ENCODE measurements at places on chromosomes 6 and 20.

DNA sequence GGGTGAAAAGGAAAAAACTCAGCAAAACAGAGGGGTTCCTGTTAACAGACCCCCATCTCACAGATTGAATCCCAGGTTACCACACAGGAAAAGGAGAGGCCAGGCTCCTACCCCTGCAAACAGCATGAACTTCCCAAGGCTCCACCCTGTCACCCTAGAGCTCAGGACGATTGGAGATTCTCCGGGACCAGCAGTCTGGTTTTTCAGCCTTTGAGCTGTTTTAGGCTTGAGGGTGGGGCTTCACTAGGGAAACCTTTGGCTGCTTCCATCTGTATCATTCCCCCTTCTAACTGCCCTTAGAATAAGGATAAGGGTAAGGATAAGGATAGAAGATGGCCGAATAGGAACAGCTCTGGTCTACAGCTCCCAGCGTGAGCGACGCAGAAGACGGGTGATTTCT, 16.0 kb downstream of the C6orf58 start:
- no peak for DNase-seq

DNA sequence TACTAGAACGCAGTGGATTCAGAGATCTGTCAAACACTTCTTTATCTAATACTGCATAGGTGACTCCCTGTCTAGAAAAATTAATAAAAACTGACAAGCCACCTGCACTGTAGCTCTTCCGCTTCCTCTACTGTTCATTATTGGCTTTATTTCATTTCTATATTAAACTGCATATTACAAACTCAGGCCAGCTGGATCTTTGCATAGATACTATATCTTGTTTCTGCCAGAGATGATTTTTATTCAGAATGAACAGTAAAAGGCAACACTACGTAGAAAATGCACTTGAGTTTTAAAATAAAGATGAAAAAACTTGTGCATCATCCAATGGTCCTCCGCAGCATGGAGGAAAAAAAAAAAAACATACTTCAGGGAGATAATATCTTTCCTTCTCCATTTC, 508.3 kb downstream of the PRKN start:
- DNase-seq = no peak

DNA sequence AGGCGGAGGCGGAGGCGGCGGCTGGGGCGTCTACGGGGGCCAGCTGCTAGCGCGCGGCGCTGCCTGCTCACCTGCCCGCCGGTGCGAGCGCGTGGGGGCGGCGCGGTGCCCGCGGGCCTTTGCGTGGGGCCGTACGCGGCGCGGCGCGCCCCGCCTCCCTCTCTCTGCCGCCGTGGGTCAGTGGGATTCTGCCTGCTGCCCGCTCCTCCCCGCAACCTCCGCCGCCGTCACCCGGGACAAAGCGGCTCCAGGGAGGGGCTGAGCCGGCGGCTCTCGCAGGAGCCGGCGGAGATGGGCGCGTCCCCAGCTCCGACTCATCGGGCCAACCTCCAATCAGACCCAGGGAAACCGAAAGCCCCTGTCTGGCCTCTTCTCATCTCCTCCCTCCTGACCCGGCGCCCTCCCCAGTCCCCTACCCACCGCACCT, at the start of gene RCAN2:
RCAN2 (minus strand) TSS at position 249 of the 427 bp plus-strand sequence.
- DNase-seq = no peak

- no peak for DNase-seq
These were observed 46.5 kb downstream of the STK4 start for GRCh38 chr20:45012682-45013302.

DNA sequence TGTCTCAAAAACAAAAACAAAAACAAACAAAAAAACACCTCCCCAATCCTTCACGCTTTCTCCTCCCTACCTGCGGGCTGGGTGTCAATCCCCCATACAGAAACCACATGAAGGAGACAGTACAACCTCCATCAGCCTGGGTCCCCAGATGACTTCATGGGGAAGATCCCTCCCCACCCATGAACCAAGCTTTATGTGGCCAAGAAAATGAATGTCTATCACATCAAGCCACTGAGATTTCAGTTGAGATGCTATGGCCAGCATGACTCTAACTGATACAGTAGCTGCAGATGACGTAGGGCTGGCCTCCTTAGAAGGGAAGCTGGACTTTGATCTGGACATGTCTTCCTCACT, 21.2 kb upstream of the BNIP5 start:
- no peak for DNase-seq

- no peak for DNase-seq
These were observed 31.3 kb downstream of the SLC22A3 start for GRCh38 chr6:160379466-160379865.

- no peak for DNase-seq
These were observed 381.5 kb downstream of the TFAP2A start for GRCh38 chr6:10033223-10033829.

GRCh38 chr6:132484680-132485018, 28.3 kb downstream of the STX7 start:
- DNase-seq = no peak

DNA sequence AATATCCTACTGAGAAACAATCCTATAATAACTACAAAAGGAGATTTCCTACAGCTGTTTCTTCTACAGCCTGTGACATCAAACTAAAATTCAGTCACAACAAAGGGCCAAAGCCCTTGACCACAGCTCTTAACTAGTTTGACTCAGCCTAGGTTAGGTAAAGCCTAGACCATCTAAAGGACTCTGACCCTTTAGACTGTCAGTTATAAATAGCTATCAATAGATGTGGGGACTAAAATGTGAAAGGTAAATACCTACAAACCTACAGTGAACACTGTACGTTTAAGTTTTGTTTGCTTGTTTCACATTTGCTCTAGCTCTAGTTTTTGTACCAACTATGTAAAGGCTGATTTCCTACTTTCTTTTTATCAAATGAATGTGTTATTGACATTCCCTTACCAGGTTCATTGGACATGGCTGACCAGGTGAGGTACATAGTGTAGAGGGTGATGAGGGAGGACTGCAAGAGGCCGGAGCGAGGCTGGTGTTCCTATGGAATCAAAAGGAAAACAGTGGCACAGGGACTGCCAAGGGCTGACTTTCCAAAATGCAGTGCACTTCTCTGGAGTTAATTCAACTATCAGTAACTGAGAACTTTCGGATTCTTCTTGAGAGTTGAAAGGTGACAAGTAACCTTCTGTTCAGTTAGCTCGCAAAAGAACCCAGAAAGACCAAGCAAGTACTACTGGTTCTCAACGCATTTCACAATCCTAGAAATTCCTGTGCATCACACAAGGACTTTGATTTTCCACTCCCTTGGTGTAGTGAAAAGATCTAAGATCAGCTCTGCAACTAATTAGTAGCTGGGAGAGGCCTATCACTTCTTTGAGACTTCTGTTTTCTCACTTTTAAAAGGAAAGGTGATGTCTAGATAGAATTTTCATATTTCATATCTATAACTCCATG, 17.2 kb downstream of the SERINC3 start:
- DNase-seq = no peak

- no peak for DNase-seq
These were observed 100.0 kb upstream of the RIPOR2 start for GRCh38 chr6:25035512-25036435.

- DNase-seq = no peak
These were observed 9.9 kb upstream of the ZNF311 start for GRCh38 chr6:29014729-29015608.

DNA sequence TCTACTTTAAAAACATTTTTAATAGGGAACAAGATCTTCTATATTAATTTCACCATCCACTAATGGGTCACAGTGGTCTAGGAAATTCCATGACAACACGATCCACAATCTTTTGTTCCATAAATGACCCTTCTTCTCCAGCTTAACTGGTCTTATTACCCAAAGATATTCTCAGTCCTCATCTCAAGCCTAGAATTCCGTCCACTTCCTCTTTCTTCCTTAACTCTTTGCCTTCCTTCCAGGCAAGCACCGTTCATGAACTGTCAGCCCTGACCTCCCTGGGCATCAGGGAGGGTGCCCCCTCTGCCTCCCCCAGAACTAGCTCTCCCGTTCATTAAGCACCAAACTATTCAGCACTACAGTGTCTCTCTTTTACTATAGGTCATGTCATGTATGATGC, 8.0 kb downstream of the SAYSD1 start:
- DNase-seq = no peak

- DNase-seq = no peak
These were observed 107.8 kb downstream of the SMLR1 start for GRCh38 chr6:130934848-130935585.

DNA sequence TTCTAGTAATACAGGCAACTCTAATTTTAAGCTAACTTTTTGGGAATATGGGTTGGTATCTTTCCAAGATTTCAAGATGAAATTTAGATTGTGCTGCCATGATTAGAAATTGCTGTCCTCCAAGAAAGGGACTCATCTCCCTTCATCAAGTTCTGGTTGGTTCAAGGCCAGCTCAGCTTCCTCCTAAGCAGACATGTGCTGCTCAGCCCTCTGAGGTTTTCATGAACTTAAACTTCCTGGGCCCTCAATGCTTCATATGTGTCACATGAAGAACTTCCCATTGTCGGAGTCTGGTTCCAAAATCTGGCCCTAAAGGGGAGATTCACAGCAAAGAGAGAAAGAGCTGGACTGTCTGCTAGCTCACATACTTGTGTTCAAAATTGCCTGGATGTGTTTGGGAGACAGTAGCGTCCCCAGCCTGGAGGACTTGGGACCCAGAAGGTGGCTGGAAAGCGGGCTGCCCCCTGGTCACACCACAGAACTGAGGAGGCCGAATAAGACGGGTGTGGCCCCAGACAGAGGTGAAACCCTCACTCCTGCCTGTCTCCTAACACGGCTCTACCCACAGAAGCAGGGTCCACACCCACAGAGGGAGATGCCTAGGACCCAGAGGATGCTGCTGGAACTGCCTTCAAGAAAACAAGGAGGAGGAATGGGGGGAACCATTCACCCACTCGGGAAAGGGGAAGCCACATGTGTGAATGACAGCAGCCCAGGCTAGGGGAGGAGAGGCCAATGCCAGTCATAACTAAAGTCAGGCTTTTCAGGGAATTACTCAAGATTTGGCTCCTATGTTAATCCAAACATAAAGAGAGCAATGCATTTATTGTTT, 54.3 kb upstream of the GPR31 start:
- DNase-seq = no peak

GRCh38 chr20:50969912-50970311, 11.3 kb downstream of the MOCS3 start:
- DNase-seq = no peak

DNA sequence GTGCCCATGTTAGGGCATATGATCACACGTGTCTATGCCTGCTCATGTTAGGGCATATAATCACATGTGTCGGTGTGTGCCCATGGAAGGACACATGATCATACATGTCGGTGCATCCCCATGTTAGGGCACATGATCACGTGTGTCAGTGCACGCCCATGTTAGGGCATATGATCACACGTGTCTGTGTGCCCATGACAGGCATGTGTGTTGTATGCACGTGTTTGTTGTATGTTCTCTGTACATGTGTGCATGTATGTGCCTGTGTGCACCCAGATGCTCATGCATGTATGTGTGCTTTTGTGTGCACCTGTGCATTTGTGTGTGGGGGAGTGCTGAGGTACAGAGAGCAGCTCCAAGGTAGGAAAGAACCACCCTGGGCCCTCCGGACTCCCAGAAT, 29.8 kb downstream of the YTHDF1 start:
- no peak for DNase-seq

GRCh38 chr6:18081025-18081668, 41.3 kb downstream of the NHLRC1 start:
- no peak for DNase-seq

DNA sequence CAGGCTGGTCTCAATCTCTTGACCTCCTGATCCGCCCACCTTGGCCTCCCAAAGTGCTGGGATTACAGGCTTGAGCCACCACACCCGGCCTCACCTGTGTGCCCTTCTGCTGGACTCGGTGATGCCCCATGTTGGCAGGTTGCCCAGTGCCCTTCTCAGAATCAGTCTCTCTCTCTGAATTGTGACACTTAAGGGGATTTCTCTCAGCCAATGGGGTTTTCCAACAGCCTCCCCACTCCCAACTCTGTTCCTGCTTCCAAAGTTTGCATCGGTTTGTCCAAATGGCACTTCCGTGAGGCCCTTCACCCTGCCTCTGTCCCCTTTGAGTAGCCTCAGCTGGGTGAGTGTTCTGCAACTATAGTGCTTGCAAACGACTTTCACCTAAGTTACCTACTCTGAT, 3.1 kb upstream of the MRPS10 start:
- DNase-seq = no peak

- DNase-seq = no peak
These were observed 35.3 kb downstream of the TFAP2B start for GRCh38 chr6:50853939-50854338.

GRCh38 chr20:25739615-25740320, 43.1 kb upstream of the ZNF337 start:
- DNase-seq = no peak

DNA sequence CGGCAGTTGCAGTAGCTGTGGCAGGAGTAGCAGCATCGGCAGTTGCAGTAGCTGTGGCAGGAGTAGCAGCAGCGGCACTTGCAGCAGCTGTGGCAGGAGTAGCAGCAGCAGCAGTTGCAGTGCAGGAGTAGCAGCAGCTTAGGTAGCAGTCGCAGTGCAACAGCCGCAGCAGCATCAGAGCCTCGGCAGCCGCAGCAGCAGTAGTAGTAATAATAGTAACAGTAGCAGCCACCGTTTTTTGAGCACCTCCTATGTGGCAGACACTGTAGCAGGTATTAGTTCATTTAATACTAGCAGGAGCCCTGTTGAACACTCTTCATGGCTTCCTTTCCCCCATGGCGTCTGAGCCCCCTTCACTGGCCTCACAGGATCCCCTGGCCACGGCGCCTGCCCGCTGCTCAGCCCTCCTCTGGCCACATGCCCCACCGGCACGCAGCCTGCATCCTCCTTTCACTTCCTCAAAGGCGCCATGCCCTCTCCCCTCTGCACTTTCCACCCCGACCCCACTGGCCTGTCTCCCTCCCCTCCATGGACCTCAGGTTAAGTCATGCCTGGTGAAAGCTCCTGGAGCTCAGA, 19.1 kb upstream of the IRF4 start:
- DNase-seq = no peak

DNA sequence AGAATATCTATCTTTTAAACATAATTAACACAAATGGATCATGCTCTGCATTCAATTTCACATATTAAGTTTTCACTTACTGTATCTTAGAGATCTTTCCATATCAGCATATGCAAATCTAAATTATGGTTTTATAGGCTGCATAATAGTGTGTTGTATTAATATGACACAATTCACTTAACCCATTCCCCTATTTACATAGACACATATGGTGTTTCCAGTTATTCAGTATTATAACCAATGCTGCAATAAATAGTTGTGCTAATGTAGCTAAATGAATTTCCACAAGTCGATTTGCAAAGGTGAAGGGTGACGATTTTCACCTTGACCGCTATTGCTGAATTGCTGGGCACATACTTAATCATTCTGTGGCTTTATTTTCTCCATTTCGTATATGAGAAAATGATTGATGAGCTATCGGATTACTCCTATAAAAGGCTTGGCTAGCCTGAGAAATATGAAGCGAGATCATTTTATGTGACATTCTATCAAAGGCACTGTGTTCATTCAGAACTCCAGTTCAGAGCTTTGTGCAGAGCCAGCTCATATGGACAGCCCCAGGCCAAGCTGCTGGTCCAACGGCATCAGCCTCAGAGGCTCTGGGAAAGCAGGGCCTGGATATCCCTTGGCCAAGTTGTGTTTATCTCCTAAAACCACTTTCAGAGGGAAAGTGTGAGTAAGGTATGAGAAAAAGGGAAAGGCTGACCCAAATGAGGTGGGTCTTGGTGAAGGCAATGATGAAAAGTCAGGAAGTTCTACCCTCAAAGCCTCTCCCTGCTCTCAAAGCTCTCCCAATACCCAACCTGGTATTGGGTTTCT, 50.8 kb downstream of the GFOD1 start:
- no peak for DNase-seq
